Cardiac septum (tissue), 1 donor: ENCODE measurements at places on chromosomes 2 and 18. TPM values are rescaled to one million over a fixed set of nuclear protein-coding genes. Genes with fewer than 3 reads are reported as not detected.

Gene LAMA1
- total RNA-seq = 0.40 TPM

Gene RALB
- total RNA-seq = 49.9 TPM

GRCh38 chr18:52046842-52047241, 293.2 kb upstream of the DCC start:
- DNase-seq = no peak

Gene ACTG2
- total RNA-seq = 3.9 TPM

Gene ZNF385B
- total RNA-seq = 6.7 TPM

- no peak for DNase-seq
These were observed 491.8 kb downstream of the TXNL1 start for GRCh38 chr18:56146565-56146964.

DNA sequence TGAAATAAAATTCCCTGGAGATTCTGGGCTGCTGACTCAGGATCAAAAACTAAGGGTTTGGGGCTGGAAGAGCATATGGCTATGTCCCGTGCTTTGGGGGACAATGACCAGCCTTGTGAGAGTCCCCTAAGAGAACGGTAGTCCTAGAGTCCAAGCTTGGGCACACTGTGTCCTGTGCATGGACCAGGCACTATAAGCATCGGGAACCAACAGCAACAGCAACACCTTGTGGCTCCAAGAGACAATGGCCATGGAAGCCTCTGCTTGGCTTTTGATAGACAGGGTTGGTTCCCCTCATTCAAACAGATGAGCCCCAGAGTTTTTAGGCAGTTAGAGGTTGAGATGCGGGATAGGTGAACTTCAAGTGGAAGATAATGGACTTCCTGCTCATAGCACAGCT, 294.4 kb upstream of the CHAC2 start:
- no peak for DNase-seq

Gene OTOS
- total RNA-seq = not detected

Gene KANSL1L
- total RNA-seq = 25.9 TPM

- DNase-seq = no peak
These were observed 98.7 kb upstream of the LPIN2 start for GRCh38 chr18:3111523-3112240.

DNA sequence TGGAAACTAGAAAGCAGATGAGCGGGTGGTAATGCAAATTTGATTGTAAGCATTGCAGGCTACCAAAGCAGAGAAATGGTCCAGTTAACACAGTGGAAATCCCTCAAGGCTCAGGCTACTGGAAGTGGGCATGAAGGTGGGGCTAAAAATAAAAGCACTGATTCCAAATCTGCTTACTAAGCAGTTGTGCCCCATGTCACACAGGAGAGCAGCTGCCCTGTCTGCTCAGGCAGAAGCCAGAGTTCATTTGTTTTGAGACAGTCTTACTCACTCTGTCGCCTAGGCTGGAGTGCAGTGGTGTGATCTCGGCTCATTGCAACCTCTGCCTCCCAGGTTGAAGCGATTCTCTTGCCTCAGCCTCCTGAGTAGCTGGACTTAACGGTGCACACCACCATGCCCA, 42.5 kb upstream of the TSPYL6 start:
- DNase-seq = no peak

DNA sequence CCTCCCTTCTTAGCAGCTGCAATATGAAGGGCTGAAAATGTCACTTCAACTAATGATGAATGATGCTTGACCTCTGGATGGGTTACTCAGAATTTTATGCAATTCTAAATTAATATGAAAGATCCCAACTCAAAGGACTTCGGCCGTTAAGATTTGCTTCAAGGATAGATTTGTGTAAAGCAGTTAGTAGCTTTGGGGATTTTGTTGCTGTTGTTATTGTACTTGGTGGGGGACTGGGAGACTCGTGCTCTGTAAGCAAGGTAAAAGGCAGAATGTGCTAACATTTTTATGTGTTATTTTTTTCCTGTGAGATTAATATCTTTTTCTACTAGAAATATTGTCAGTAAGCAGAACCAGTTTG, 478.8 kb downstream of the ARHGAP15 start:
- no peak for DNase-seq

Gene DNAJC5G
- 1.6 TPM for total RNA-seq

- no peak for DNase-seq
These were observed 77.5 kb downstream of the EPB41L3 start for GRCh38 chr18:5466256-5466655.

Gene IL36B
- total RNA-seq = not detected

DNA sequence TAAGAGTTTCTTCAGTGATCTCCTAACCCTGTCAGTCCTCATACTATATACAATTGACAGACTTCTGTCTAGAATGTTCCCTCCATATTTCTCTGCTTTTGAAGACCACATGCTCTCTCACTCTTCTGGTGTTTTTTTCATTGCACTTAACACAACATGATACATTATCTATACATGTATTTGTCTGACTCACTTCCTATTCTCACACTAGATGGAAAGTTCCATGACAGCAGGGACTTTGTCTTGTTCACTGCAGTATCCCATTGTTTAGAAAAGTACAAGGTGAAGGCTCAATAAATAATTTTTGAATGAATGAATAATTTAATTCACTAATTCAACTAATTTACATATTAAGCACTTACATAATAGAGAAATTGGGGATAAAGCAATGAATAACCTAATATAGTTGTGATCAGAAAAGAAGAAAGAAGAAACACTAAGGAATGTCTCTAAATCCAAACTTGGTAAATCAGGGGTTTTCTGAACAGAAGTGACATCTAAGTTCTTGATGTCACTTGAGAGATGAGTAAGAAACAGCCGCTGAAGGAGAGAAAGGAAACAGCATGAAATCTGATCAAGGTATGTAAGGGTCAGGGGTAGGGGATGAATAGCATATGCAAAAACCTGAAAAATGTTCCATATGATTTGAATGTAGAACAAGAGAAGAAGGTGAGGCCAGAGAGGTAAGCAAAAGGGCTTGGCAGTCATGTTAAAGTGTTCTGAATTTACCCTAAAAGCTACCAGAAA, 42.4 kb downstream of the MBD2 start:
- DNase-seq = no peak

GRCh38 chr2:95269036-95269680, 5.1 kb upstream of the PROM2 start:
- peak; percentile 69 for DNase-seq

GRCh38 chr2:191302459-191303139, 57.4 kb downstream of the MYO1B start:
- DNase-seq = no peak

Gene C2orf80
- total RNA-seq = not detected

- no peak for DNase-seq
These were observed 278.9 kb downstream of the TSN start for GRCh38 chr2:122034344-122034743.

DNA sequence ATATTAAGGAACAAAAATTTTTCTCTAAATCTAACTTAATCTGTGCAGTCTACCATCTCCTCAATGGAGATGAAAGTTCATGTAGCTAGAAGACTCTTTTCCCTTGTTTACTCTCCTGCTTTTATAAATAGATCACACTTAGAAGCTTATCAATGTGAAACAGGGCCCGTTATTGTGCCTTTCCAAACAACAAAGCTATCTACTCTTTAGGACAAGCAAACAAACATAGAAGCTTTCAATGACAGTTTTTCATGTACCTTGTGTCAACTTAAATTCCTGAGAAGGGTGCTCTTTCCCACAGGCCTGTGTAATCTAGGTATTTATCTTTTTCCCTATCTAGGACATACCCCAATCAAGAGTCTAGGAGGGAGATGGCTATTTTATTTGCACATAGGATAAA, 247.8 kb upstream of the CWC22 start:
- DNase-seq = no peak

- DNase-seq = no peak
These were observed 108.8 kb downstream of the RTN4 start for GRCh38 chr2:54941248-54941984.

DNA sequence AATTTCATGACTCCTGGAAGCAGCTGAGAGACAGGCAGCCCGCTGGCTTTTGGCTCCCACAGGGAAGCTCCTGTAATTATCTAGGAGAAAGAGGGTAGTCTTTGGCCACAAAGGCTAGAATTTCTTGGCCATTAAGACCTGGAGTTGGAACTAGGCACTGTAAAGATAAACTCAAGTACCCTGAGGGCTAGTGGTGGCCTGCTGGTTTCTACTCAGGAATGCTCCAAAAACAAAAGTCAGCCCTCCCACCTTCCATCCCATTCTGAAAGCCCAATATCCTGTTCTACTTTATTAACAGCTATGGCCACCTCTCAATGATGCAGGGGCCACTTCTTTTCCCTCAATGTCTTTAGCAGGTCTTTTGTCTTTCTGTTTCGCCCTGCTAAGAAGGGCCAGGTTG, 34.0 kb upstream of the CYP26B1 start:
- no peak for DNase-seq

Gene ZNF521
- 15.4 TPM for total RNA-seq

GRCh38 chr18:28002841-28003240, 174.1 kb downstream of the CDH2 start:
- no peak for DNase-seq

Gene TRAF3IP1
- total RNA-seq = 16.3 TPM

GRCh38 chr2:68623820-68624219, 19.6 kb upstream of the PROKR1 start:
- DNase-seq = no peak

Gene ERICH2
- total RNA-seq = 1.7 TPM

GRCh38 chr2:6855860-6856547, 9.7 kb downstream of the CMPK2 start:
- DNase-seq = no peak

DNA sequence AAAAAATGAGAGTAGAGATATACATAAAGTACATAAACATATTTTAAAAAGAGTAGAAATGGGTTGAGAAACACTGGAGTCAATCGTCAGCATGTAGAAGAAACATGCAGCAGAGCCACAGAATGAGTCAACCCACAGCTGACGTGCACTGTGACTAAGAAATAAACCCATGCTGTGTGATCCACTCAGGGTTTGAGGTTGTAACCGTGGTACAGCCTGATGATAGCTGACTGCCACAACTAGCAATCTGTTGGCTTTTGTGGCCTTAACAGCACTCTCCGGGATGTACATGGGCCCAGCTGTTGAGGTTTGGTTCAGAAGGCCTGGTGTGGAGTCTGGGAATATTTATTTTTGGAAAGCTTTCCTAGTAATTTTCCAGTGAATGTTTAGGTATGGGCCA, 554.4 kb upstream of the MEX3C start:
- no peak for DNase-seq

DNA sequence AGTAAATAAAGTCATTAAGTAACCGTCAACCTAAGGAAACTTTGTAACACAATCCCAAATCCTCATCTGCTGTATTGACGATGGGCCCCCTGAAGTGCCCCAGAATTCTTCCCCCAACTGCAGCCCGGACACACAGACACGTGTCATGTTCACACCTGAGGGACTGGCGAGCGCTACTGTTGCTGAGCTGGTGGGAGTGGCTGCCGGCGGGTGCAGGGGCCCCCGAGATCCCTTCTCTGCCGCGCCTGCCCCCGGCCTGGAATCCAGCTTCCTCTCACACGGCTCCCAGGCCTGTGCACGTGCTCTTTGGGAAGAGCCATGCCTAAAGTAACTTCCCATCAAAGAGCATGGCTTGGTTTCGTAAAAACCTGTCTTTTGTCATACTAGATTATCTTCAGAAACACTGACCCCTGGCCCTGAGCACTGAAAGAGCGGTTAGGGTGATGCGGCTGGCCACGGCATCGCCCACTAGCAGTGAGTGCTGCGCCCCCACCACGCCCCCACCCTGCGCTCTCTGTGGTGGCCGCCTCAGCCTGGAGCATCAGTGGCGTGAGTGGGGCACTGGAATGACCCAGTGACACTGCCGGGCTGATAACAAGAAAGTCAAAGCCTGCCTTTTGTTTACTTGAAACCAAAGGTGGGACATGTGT, 56.0 kb downstream of the ADI1 start:
- peak; percentile 24 for DNase-seq

Gene PSMA8
- not detected for total RNA-seq
